ENCODE measurements at places on chromosomes 3 and 15.

DNA sequence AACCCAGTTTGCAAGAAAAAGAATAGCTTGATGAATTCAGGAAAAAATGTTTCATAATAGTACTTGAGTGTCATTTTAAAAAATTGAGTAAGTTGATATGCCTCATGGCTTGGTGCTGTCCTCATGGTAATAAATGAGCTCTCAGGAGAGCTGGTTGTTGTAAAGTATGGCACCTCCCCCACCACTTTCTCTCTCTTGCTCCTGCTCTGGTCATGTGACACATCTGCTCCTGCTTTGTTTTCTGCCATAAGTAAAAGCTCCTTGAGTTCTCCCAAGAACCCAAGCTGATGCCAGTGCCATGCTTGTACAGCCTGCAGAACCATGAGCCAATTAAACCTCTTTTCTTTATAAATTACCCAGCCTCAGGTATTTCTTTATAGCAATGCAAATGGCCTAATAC is 108.8 kb upstream of the CRBN start:
- DNase-seq: no peak

- DNase-seq: no peak
Measured at GRCh38 chr3:28590860-28591259, 242.2 kb upstream of the AZI2 start.

DNA sequence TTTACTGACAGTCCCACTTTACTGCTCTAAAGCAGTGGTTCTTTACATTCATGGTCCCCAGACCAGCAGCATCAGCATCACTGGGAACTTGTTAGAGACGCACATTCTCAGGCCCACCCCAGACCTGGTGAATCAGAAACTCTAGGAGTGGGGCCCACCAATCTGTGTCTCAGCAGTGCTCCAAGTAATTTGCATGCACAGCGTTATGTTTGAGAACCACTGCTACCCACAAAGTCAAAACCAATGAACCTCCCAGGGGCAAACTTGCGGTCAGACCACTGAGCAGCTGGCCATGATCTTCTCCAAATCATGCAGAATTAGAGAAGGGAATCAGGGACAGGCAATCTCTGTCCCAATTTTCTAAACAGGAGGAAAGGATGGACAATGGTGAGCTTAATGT is 58.5 kb downstream of the ST8SIA2 start:
- DNase-seq: no peak

- peak; percentile 94 for DNase-seq
Measured at GRCh38 chr3:23712656-23713559, 92.8 kb upstream of the UBE2E1 start.

- DNase-seq: no peak
Measured at GRCh38 chr3:190008432-190008831, 112.3 kb downstream of the P3H2 start.

DNA sequence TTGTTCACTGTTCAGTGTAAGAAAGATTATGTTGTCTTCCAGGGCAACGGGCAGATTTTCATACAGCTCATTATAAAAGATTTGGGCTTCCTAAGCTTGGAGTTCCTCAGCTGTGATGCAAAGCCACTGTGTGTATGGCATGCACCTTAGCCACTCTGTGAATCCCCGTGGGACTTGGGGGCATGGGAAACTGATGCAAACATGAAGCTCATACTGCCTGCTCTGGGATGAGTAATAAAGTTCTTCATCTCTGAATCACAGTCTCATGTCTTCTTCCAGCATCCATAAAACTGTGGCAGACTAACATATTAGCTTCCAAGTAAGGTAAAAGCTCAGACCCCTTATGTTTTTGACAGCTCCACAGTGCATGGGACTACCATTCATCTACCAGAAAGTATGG is 154.3 kb upstream of the RORA start:
- DNase-seq: peak; percentile 95

DNA sequence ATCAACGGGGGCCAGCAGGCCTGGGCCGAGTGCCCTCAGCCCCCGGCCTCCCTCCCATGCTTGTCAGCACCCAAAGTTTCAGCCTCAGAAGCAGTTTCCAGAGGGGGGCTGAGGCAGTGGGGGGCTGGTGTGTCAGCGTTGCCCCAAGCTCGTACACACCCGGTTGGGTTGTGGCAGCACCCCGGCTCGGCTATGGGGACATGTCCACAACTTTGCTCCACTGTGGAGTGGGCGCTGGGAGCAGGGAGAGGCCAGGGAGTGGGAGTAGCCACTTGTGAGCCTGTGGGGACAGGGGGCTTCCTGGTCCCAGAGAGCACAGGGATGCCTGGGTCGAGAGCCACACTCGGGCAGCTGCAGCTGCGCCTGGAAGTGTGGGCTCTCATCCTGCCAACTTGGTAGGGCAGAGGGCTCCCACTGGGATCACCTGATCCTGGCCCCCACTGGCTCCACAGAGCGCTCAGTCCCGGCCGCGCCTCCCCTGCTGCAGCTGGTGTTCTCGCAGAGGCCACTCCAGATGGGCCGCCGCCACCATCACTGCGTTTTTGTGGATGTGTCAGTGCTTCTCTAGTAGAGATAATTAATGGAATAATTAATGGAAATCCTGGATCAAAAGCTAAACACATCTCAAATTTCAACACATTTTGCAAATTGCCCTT is 75.1 kb downstream of the NR1D2 start:
- no peak for DNase-seq

GRCh38 chr3:37980462-37981347 is 9.9 kb upstream of the VILL start:
- no peak for DNase-seq

DNA sequence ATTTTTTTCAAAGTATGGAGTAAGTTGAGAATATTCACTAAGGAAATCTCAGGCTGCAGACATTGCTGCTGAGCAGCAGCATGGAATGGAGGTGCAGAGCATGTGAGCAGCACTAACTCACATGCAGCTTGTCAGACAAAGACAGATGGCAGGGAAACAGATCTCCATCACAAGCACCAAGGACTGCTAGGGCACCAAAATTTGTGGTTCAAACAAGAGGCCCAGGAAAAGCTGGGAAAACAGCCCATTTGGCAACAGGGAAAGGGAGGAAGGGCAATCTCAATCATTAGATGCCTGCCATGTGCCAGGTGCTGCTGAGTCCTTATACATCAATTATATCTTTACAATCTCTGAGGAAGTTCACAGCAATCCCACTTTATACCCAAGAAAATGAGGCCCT is 47.2 kb upstream of the EIF1B start:
- no peak for DNase-seq

- peak; percentile 3 for DNase-seq
Measured at GRCh38 chr15:72271895-72272212, 500 bp downstream of the PARP6 start.

DNA sequence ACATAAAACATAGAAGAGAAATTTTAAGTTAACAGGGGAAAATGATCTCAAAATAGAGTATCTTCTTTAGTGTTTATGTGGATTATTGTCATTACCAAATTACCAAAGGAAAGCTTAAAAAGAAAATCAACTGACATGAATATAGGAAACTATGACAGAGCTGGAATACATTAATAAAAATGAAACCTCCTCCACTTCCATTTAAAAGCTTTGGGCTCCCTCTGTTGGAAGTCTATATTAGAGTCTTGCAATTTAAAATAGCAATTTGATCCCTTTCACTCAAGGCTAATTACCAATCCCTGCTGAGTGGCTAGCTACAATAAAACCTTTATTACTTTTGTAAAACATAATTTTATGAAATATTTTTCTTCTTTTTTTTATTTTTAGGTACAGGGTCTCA is 61.4 kb upstream of the IMPG2 start:
- peak; percentile 32 for DNase-seq

- DNase-seq: no peak
Measured at GRCh38 chr15:82305621-82306048, 43.0 kb downstream of the SAXO2 start.

DNA sequence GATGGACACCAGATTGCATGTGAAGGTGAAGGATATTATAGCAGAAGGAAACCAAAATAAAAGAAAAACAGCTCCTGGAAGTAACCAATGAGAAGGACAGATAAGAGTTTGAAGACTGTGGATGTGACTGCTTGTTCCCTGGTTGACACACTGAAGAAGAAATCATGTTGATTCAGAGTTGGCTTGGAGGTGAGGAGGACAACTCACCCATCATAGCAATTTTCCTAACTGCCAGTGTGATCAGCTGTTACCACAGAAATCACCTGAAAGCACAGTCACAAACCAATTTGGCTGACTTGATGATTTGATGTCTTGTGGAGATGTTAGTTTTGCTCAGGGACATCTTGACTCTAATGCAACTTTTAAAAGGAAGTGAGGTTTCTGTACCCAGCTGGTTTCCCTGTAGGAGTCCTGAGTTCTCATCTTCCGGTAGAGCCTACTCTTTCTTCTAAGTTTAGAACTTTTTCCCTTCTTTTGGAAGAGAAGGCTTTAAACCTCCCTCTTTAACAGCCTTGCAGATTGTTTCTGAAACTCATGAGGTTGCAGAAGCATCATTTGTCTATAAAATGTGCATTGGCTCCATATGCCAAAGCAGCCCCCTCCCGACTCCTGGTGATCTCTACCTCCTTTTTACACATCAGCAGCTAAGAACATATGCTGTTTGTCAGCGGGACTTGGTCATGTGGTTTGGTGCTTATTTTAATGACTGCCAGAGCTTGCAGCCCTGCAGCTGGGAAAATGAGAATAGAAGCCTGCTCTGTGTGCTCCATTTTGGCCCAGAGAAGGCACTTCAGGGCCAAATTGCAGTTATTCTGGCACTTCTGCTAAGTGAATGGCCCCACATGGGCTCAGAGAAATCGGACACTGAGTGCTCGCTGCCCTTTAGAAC is 10.3 kb downstream of the ATG7 start:
- DNase-seq: peak; percentile 49

GRCh38 chr15:64809649-64810496 is 15.6 kb downstream of the PIF1 start:
- peak; percentile 64 for DNase-seq

GRCh38 chr3:123632161-123632655 is 47.4 kb upstream of the HACD2 start:
- peak; percentile 74 for DNase-seq

GRCh38 chr15:92195241-92195640 is 198.4 kb upstream of the ST8SIA2 start:
- no peak for DNase-seq

- peak; percentile 54 for DNase-seq
Measured at GRCh38 chr15:84981711-84982300, at the start of gene PDE8A. Gene PDE8A (plus strand): TSS chr15:84981856. CDS start chr15:84982163, 307 bp downstream.

DNA sequence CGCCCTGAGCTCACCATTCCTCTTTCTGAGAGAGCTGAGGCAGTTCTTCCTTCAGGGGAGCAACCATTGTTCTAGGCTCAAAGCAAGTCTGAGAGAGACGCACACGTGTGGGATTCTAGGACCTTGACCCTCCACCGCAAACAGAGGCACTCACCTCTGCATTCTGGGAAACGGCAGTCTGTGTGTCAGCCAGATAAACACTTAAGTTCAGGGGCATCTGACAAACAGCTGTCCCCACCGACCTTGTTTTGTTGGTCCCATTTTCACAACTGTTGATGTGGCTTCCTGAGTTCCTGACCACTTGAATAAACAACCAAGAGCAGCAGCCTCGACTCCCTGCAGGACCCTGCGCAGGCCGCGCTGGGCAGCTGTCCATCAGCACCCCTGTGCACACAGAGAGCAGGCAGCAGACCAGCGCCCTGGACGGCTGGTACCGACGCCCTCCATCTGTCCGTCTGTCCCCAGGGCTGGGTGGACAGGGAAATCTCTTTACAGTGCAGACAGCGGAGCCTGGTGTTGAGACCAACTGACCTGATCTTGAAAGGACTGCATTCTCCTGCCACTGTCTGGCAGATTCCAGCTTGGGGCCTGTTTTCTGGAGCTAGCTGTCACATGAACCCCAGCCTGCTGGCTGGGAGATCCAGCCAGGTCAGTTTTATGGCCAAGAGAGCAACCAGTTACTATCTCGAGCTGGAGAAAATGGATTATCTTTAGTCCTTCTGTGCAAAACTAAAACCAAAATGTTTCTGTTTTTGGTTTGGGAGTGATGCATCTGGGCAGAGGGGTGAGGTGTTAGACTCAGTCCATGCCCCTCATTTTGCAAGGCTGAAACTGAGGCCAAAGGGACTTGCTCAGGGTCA is 64.2 kb downstream of the FAM43A start:
- DNase-seq: no peak

DNA sequence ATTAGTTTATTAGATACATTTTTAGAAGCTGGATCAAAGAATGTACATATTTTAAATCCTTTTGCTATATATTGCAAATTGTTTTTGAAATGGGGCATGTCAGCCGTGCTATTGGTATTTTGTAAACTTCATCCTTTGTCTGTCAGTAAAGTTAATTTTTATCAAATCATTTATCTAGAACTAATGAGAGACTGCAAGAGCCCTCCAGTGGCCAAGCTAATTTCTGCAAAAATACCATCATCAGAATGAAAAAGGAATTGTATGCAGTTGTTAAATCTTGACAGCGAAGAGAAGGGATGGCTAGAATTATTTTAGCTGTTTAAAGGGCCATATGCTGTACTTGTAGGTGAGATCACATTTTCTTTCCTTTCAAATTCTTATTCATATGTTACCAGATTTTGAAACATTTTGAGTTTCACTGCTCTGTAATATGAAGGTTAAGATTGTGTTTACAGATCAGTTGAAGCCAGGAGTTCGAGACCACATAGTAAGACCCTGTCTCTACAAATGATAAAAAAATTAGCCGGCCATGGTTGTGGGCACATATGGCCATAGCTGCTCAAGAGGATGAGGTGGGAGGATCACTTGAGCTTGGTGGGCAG is 8.1 kb upstream of the CLDN11 start:
- DNase-seq: peak; percentile 38

GRCh38 chr3:24598695-24599470 is 104.2 kb upstream of the THRB start:
- DNase-seq: peak; percentile 40

DNA sequence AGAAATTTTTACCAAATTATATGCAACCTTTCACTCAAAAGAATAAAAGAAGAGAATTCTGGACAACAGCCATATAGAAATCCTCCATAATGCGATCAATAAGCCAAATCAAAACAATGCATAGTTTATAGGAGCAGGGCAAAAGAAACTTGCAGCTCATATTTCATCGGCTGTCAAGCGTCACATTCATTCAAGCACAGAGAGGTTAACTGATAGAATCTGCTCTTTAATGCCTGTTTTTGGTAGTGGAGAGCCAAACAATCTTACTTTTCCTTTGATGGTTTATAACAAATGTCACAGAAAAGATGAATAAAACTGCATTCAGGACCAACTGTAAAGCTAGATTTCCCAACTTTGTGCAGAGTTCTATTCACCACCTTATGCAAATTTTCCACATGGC is 35.4 kb downstream of the PRTG start:
- DNase-seq: no peak

GRCh38 chr3:197752107-197752506 is 2.4 kb downstream of the FYTTD1 start:
- no peak for DNase-seq

DNA sequence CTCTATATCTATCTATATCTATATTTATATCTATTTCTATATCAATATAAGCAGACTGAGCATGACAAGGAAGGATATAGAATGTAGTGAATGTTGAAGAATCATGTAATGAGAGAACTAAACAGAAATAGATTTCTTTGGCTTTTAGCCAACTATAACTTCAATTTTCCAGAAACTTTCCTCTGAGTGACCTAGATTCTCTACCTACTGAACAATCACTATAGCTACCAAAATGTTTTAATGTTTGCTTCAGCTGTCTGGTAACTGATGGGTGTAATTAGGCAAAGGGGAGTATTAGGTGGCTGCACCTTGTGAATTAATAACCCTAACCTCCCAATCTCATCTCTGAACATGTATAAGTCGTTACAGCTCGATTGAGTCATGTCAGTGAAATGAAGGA is 76.4 kb upstream of the ROBO1 start:
- DNase-seq: no peak

Measured in AG10803 (cell line).